ENCODE measurements at places on chromosomes 12 and 14. TPM values are rescaled to one million over a fixed set of nuclear protein-coding genes. Genes with fewer than 3 reads are reported as not detected.

- H3K27ac ChIP-seq = no peak overlapping the region
- no peaks in the 10 kb centered on the region for H3K36me3 ChIP-seq
- DNase-seq = peak; percentile 86
Measured at GRCh38 chr14:106831322-106831720, 1304.9 kb downstream of the TMEM121 start.

GRCh38 chr14:85416771-85417170 lies 113.2 kb upstream of the FLRT2 start:
- H3K4me1 ChIP-seq = no peaks in the 10 kb centered on the region
- no peak for DNase-seq
- H3K36me3 ChIP-seq = no peaks in the 10 kb centered on the region

GRCh38 chr14:101198398-101199027 lies 295.0 kb upstream of the RTL1 start:
- DNase-seq = no peak

Gene MMAB
- total RNA-seq = 45.8 TPM

Gene FAM90A1
- 0.31 TPM for total RNA-seq
